MV-4-11 (cell line): ENCODE measurements at places on chromosomes 4 and X.
A peak's percentile ranks its signal among the peaks of the same experiment; 100 is the strongest.

GRCh38 chrX:38154818-38155217, 65.9 kb downstream of the SRPX start:
- no peak for DNase-seq

- DNase-seq = no peak
Measured at GRCh38 chr4:185016946-185017758, 1.1 kb upstream of the HELT start.

DNA sequence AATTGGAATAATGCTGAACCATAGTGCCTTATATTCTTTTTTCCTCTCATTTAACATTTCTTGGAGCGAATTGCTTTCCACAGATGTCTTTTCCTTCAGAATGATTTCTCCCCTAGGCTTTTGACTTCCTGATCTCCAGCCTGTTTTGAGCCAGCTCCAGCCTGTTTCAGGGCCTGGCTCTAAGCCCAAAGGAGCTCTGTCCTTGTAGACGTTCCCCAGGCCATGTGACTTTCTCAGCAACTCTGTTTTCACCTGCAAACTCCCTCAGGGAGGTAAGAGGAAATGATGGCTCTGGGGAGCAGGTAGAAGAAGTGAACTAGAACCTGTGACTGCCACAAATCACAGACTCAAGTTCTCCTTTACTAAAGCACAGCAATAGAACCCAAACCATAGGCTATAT, 89.1 kb downstream of the AKAP4 start:
- DNase-seq = no peak

DNA sequence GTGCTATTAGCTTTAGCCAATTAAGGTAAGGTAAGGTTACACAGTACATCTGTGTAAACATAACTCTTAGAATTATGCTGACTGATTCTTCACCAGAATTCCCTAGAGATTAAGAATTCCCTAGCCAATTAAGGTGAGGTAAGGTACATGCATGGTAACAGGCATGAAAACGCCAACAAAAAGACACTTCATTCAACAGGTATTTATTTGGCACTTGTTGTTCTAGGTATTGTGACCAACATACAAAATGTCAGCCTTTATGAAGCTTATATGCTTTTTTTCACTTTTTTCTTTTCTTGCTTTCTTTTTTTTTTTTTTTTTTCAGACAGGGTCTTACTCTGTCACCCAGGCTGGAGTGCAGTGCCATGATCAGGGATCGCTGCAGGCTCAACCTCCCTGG, 47.2 kb downstream of the EDNRA start:
- DNase-seq = no peak

- DNase-seq = no peak
Measured at GRCh38 chrX:1147611-1148515, 64.6 kb downstream of the CRLF2 start.

GRCh38 chrX:154004315-154004714, 15.4 kb downstream of the IRAK1 start:
- DNase-seq = no peak

DNA sequence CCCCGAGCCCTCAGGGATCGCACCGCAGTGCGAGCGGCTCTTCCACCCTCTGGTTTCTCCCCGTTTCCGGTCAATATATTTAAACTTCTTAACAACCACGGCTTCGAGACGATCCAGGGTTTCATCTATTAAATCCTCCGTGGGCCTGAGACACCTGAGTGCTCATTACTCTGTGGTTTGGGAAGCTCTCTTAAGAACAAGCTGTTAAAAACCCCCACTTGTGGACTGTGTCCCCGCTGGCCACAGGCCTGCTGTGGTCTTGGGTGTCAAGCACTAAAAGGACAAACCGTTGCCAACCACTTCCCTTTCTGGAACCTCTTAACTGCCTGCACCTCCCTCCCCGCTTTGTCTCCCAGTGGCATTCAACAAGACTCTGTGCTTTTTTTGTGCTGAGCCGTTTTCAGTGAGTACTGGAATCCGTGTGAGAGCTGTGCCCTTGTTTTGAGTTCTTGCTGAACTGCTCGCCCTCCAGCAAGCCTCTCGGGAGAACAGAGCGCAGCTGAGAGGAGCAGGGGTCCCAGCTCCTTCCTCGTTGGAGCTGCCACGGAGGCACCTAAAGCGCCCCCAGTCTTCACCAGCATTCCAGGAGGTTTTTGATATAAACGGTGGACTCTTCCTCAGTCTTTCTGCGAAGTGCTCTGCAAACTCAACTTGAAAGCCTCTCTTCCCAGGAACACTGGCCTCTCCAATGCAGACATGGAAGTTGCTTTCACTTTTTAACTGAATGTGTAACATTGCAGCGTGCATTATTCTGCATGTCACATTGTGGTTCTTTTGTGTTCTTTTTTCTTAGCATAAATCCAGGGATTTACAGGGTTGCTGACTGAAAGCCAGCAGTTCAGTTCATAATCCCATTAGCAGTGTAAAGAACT, 691 bp upstream of the IGFBP7 start:
- peak; percentile 98 for DNase-seq

DNA sequence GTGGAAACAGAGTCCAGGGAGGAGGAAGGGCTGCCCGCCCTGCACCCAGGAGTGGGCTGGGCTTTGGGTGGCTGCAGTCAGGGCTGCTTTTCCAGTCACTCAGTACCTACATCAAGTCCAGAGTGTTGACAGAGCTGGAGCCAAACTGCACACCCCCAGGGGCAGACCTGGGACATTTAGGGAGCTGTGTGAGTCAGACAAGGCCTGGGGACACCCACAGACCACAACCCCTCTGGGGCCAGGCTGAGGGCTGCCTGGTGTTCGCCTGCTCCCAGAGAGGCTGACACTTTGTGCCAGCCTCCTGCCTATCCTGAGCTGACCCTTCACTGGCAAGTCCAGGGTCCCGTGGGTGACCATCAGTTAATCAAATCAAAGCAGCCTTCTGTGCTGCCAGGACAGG, 240.0 kb downstream of the BCOR start:
- peak; percentile 43 for DNase-seq

GRCh38 chrX:36642052-36642451, 366.1 kb upstream of the FAM47C start:
- DNase-seq = no peak

DNA sequence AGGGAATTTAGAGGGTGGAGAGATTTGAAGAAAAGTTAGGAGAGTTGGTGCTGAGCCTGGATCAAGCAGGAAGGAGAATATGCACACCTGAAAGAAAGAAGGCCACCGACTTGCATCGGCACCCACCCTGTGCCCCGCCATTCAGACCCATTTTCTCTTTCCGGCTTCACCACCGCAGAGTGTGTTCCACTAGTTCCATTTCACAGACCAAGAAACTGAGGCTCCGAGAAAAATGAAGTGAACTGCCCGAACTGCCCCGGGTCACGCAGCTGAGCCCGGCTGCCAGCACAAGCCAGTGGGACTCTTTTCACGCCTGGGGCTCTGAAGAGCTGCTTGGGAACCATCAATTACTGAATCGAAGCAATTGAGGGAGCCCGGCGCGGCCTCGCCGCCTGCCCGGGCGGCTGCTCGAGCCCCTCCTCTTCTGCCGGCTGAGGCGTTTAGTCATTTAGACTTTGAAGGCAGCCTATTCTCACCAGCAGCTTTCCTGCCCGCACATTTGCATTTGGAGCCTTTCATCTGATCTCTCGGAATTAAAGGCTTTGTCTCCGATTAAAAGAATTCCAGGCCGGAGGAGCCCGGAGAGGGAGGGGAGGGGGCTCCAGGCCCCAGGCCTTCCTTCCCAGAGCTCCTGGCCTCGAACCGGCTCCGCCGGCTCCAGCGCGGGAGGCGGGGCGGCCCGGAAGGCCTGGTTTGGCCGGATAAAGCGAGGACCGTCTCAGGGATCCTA, 140.2 kb upstream of the PJA1 start:
- no peak for DNase-seq

GRCh38 chr4:39259571-39260330, 77.4 kb downstream of the WDR19 start:
- no peak for DNase-seq

DNA sequence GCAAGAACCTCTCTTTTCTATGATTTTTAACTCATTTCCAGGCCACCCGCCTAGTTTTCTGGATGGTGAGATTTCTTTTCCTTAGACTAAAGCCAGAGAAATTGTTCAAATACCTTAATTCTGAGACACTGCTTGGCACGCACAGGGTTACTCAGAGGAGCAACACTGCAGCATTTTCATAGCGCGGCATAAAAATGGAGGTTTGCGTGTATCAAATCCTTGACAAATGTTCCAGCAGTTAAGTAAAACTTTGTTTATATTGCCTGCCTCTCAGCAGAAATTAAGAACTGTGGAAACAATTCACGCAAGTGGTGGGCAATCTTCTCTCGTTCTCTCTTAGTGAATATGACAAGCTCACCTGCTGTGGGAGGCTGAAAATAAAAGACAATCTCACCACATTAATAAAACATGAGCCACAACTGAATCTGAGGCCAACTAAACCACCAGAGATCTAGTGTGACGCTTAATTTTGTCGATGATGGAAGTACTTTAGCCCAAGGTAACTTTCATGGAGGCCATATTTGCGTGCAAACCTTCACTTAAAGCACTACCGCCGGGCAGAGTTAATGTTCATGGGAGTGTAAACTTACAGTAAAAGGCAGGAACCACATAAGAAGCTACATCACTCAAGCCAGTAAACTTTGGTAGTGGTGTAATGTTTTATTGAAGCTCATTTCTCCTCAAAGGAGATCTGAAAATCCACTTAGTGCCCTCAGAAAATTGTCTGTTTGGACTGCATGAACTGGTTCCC, 894.8 kb upstream of the EPHA5 start:
- no peak for DNase-seq

- no peak for DNase-seq
Measured at GRCh38 chr4:3299122-3299975, 6.5 kb downstream of the RGS12 start.

GRCh38 chr4:43968011-43968410, 480.6 kb downstream of the KCTD8 start:
- DNase-seq = no peak

GRCh38 chr4:147828331-147828905, 96.5 kb downstream of the ARHGAP10 start:
- peak; percentile 63 for DNase-seq

DNA sequence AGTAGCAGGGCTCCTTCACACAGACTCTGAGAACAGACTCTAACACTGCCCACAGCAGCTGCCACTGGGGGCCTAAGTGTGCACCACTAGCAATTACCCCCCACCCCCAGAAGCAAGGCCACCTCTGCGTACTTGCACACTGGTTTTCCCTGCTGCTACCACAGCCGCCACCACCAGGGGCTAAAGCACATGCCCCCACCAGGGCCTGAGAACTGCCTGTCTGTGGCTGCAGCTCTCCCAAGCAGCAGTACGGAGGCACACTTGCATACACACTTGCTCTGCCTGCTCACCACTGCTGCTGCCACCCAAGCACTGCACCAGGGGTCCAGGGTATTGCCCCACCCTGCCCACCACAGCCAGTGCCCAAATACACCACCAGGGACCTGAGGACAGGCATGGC, 59.6 kb downstream of the SCML2 start:
- DNase-seq = no peak

GRCh38 chr4:55866973-55867574, 13.6 kb downstream of the EXOC1 start:
- DNase-seq = peak; percentile 70

DNA sequence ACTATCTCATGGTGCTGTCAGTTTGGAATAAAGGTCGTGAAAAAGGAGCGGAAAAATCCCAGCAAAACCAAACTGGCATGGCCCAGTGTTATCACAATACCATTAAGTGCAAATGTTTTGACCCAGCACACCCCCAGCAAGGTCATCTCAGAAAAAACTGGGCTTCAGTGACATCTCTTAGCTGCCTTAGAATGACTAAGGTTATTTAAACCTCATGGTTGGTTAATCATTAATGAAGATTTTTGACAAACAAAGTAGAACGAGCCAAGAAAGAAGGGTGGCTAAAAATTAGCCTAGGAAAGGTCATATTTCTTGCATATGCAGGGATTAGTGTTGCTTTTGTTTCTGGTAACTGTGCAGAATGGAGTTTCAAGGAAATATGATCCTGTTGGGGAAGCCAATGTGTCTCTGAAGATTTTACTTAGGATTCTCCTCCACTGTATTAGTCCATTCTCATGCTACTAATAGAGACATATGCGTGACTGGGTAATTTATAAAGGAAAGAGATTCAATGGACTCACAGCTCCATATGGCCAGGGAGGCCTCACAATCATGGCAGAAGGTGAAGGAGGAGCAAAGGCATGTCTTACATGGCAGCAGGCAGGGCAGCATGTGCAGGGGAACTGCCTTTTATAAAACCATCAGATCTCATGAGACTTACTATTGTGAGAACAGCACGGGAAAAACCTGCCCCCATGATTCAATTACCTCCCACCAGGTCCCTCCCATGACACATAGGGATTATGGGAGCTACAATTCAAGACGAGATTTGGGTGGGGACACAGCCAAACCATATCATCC, 83.5 kb downstream of the CHRNA9 start:
- no peak for DNase-seq

DNA sequence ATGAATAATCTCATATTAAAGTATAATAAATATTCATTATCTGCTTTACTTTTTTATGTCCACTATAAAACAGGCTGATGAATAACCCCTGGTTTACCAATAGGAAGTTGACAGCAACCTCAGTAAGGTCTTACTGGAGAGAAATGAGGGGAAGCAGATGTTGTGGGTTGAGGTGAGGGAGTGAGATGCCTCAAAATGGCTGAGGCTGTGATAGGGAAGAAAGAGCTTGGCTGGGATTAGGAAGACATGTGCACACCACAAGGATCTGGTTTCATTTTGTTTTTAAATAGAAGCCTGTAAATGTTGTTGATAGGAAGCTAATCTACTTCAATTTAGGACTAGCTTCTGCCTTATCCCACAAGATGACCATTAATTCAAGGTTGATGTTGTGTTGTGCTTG, 14.4 kb upstream of the CYBB start:
- DNase-seq = peak; percentile 90

GRCh38 chrX:662126-662525, 31.5 kb downstream of the SHOX start:
- DNase-seq = no peak

- DNase-seq = peak; percentile 25
Measured at GRCh38 chr4:83205760-83206159, 78.8 kb downstream of the COQ2 start.

GRCh38 chr4:40856840-40857362, 107.1 kb downstream of the NSUN7 start:
- no peak for DNase-seq

GRCh38 chr4:3026540-3026939, 47.8 kb downstream of the HTT-AS start:
- no peak for DNase-seq

GRCh38 chr4:111187108-111187507, 564.2 kb upstream of the PITX2 start:
- no peak for DNase-seq
